ENCODE measurements at places on chromosomes 11 and 22.

DNA sequence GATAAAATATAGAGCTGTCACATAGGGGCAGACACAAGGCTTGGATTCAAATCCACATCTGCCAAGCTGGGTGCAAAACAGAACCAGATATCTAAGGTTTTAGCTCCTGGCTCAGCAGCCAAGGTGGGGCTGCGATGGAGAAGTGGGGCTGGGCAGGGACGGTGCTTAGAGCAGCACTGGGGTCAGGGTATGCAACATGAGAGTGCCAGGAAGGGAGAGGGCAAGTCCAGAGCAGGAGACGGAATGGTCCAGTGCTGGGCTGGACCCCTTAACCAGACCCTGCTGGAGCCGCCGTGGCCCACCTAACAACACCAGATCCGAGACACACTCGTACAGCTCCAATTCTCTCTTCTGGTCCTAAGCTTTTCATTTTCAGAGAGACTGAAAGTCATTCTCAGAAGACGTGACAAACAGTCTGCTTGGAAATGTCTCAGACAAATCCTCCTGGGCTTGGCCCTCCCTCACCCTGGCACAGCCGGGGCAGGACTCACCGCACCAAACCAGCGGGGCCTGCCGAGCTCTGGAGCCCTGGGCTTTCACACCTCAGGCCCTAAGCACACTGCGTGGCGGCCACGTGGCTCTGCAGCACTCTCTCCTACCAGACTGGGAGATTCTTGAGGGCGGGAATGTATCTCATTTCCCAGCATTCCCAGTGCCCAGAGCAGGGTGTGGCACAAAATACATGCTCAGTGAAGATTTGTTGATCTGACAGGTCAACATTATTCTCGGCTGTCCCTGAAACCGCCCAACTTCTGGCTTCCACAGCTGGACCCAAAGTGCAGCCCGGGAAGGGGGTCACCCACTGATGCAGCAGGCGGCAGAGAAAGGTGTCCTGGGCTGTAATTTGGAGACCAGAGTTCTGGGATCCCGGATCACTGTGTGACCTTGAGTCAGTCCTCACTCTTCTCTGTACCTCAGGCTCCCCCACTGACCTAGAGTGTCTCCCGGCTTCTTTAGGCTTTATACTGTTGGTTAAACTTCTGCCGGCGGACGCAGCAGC is 11.6 kb downstream of the LRRC32 start:
- DNase-seq: peak; percentile 73

GRCh38 chr11:110452720-110453119 is 23.0 kb downstream of the FDX1 start:
- DNase-seq: no peak

GRCh38 chr22:48464246-48464645 is 1363.4 kb downstream of the BRD1 start:
- DNase-seq: peak; percentile 47

DNA sequence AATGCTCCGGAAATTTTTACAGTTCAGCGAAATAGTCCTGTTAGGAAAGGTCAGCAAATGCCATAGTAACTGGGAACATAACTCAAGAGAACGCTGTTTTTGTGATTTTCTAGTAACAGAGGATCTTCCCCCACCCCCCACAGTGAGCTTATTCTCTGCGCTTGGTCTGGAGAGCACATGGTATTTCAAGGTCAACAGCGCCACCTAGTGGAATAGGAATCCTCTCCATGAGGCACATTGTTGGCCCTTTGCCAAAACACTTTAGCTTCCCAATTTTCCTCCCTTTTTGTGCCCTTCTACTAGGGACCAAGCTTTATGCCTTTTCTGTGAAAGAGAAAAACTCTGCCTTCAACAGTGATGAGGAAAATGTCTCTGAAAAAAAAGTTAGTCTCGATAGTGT is 13.2 kb upstream of the OR4C12 start:
- DNase-seq: no peak

DNA sequence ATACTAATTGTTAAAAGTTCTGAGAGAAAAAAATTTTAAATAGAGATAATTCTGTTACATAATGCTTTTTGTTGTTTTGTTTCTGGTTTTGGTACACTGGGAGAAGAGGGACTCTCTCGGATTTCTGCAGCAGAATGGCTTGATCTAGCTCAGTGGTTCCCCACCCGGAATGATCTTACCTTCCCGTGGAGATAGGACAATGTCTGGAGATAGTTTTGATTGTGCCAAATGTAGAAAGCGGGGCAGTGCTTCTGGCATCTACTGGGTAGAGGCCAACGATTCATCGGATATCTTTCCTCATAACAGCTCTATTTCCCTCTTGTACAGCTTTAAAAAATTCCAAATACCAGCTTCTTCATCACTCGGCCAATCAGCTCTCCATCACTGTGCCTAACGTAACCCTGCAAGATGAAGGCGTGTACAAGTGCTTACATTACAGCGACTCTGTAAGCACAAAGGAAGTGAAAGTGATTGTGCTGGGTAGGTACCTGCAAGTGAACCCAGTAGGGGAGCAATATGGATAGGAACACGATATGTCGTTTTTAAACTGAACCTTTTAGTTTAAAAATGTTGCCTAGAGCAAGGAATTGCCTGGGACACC is 13.2 kb downstream of the CRTAM start:
- DNase-seq: no peak

DNA sequence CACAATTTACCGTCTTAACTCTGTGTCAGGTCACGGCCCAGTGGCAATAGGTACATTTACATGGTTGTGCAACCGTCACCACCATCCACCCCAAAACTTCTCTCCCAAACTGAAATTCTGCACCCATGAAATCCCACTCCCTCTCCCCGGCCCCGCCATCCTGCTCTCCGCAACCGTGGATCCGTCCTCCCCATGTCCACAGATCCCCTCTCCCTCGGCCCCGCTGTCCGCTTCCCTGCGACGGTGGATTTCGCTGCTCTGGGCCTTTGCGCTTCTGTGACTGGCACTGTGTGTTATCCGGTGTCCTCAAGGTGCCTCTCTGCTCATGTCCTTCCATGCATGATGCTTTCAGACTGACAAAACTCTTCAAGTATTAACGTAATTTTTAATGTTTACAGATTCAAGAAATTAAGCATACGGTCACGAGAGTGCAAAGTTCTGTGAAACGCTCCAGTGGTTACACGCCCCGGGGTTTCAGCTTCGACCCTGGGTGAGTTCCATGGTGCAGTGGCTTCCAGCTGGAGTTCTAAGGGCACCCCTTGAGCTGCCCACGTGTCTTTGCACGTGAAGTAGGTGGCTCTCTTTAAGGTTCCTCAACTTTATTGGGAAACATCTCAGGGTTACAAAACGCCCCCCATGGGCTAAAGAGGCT is 76.4 kb downstream of the KCNQ1 start:
- DNase-seq: peak; percentile 69

- DNase-seq: no peak
Observed at GRCh38 chr11:35178873-35179272, 39.9 kb downstream of the CD44 start.

- DNase-seq: no peak
Observed at GRCh38 chr22:37442537-37442936, 15.3 kb upstream of the ELFN2 start.

DNA sequence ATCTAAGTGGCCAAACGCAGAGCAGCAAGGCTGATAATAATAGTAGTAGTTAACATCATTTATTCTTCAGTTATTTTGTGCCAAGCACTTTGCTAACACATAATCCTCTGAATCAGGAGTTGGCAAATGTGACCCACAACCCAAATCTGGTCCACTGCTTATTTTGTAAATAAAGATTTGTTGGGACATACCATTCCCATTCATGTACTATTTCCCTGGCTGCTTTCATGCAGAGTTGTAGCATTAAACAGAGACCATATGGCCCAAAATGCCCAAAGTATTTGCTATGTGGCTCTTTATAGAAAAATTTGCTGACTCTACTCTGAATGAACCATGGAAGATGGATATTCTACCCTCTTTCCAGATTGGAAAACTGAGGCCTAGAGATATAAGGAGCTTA is 50.3 kb downstream of the COMMD9 start:
- DNase-seq: no peak

GRCh38 chr11:2808850-2809846 is 76.4 kb downstream of the CDKN1C start:
- peak; percentile 78 for DNase-seq
